ENCODE measurements at places on chromosomes 11 and 22.

GRCh38 chr11:123195188-123196059, at the start of gene CLMP:
TSS of gene CLMP (minus strand) at chr11:123195248. CDS start at chr11:123194940, 308 bp downstream.
- DNase-seq, result no peak

DNA sequence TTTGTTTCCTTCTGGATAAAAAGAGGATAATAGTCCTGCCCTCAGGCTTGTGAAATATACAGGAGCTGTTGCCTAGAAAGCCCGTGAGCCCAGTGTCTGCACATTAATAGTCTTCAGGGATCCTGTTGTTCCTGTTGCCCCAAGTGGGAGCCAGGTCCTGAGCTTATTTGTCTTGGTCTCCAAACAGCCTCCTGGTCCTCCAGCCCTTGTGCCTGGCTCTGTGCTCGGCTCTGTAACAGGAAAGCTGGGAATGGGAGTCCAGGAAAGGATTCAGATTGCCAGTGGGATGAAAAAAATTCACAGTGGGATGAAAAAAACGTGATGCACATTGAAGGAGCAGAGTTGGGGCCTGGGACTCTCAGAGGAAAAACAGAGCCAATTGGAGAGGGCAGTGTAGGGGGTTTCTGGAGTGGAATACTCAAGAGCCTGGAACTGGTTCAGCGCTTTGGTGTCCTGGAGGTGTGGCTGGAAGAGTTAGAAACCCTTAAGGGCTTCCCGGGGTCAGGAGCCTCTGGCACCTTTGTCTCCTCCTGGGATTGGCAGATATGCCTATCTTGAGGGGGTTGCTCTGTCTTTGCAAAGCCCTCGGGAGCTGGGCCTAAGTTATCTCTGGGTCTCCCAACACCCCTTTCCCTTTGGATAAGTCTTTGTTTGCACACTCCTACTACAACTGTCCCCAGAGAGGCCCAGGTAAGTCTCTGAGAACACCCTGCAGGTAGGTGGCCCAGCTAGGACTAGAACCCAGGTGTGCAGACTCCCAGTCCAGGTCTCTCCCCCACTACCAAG, 2.3 kb upstream of the INPPL1 start:
- no peak for DNase-seq

GRCh38 chr11:95231881-95232605, 1.0 kb upstream of the SESN3 start:
- DNase-seq, result peak; percentile 83

DNA sequence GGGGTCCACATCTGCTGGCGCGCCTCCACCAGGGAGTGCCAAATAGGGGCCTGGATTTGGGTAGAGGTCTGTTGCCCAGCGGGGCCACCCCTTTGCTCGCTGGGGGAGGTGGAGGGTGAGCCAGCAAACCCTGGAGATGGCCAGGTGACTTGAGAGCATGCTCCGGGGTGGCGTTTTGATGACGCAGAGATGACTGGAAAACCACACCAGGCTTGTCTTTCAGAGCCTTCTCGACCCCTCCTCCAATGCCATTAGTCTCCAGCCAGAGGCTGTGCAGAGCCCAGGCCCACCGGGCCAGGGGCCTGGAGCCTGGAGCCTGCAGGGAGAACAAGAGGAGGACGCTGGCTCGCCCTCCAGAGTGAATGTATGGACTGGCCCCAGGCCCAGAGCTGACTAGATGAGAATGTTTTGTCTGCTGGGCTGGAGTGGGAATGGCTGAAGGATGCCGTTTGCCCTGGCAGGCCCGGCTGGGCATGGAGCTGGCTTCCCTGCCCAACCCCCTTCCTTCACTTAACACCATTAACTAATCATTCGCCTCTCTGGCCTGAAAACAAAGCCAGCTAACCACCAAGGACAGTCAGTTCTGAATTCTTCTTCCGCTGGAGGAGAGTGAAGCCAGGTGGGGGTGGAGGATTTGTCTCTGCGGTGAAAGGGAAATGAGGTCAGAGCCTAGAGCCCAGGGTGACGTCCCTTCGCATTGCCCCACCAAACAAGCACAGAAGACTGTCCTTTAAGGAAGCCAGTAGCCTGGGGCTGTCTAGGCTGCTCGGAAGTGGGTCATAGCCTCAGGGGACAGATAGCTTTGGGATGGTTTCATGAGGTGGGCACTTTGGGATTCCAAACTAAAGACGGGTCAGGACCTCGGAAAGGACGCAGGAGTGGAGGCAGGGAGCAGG, 1.6 kb upstream of the MCAM start:
- DNase-seq, result no peak

GRCh38 chr22:28053896-28054818, 135.1 kb upstream of the PITPNB start:
- DNase-seq, result no peak
